ENCODE measurements at places on chromosomes 4 and X. TPM values are rescaled to one million over a fixed set of nuclear protein-coding genes. Genes with fewer than 3 reads are reported as not detected.

Gene CRLF2
- total RNA-seq = not detected

Gene TAF9B
- total RNA-seq = 17.7 TPM

Gene DCX
- total RNA-seq = not detected

Gene ZFP92
- 0.68 TPM for total RNA-seq

Gene FRAS1
- 13.4 TPM for total RNA-seq

Gene EMCN
- total RNA-seq = 27.4 TPM

Gene OCIAD2
- total RNA-seq = 21.1 TPM

Gene KIF4A
- total RNA-seq = not detected

Gene PPP1R2C
- total RNA-seq = not detected

Gene TNMD
- total RNA-seq = 1.5 TPM

Gene CENPVL1
- not detected for total RNA-seq

Gene FGA
- total RNA-seq = 0.77 TPM

Gene GRPEL1
- 55.4 TPM for total RNA-seq
